ENCODE measurements at places on chromosomes 3 and 15. TPM values are rescaled to one million over a fixed set of nuclear protein-coding genes. Genes with fewer than 3 reads are reported as not detected.

SPATA12 gene
- not detected for total RNA-seq

WDR93 gene
- total RNA-seq = not detected

DNA sequence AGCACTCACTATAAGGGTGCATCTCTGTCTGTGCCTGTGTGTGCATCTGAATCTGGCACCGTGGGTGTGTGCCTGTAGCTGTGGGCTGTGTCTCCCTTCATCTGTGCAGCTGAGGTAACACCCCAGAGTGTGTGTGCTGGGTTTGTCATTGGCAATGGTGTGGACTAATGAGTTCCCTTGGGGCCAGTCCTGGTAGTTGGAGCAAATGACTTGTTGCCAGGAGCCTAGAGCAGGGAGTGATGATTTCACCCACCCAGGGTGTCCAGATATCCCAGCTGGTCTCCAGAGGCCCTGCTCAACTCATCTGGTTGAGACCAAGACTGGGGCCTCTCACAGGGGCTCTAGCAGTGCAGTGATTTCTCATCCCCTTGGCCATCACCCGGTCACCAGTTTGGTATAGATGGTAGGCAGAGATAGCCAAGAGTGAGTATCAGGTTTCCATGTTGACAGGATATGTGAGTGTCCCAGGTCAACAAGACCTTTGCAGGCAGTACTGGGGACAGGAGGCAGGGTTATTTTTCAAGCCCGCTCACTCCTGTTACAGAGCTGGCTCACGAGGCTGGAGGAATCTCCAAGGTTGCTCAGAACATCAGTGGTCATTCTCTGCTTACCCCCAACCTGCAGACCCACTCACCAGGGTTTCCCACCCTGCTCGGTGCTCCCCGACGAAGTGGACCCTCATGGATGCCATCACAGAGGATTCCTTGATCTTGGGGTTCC, 4.1 kb upstream of the HDAC11 start:
- no peak for ATAC-seq

- no peak for ATAC-seq
Observed at GRCh38 chr3:61777483-61777882, 216.1 kb downstream of the PTPRG start.

DNA sequence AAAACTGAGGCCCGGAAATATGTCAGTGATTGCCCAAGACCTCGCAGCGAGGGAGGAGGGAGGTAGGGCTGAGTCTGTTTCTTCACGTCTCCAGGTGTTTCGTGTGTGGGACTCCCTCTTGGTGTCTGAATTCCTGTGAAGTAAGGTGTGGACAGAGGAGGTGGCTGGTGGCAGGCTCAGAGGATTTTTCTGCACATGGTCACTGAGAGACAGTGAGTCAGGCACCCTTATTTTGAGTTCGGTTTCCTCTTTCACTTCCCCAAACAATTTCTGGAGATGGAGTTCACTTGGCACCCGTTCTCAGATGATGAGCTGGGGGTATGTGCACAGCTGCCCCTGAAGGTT, 46.3 kb upstream of the VPS8 start:
- peak; percentile 83 for ATAC-seq

DNA sequence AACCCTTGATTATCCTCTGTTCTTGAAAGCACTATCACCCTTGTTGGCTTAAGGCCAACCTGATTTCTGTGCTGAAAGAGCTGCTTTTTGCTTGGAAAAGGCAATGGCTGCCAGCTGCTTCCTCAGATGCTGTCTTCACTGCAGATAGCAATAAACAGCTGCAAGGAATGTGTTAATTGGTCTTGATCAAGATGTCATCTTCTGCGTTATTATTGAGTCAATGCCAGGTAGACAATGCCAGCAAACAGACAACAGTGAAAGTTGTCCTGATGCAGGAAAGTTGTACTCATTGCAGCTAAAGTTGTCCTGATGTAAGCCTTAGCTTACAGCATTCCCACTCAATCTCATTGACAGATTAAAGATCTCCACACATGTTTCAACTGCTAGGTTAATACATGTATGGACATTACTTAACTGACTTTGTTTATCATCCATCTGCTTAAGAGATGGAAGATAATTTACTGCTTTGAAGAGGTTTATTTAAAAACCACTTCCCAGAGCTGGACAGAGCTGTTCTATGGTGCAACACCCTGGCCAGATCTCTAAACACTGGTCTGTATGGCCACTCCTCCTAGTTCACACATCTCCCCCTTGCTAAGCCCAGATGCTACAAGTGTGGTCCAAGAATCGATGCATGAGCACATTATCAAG, 251.0 kb upstream of the MCTP2 start:
- ATAC-seq = no peak

DNA sequence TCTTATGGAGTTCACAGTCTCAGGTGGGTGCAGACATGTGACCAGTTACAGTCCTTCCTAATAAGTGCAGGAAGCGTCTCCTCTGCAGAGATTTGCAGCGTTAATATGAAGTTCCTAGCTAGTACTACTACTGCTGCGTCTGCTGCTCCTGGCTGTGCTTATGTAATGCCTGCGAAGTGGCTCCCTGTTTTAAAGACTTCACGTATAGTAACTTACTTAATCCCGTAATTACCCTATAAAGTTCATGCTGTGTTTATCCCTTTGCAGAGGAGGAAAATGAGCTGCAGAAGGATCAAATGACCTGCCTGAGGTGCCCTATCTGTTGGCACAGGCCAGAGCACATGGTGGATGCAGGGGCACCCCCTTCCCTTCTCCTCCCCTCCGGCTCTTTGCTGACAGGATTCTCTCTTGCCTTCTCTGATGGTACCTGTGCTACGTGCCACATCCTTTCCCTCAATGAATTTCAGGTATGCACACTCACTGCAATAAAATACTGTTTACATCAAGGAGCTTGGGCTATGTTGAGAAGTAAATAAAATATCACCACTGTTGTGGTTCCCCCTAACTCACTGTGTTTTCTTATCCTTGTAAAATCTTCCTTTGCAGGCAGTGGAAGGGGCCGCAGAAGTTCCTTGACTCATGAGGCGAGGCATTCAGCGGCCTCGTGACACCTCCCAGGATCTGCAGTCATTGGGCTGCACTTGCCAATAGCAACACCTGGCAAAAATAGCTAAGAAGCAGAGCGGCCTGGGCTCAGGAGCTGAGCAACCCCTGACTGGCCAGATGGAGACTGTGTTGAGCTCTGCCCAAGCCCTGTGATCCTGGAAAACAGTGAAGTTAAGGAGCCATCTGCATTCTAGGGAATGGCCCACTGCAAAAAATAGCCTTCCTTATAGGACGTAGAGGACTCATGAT, 188.9 kb upstream of the ATP10A start:
- ATAC-seq = no peak

- ATAC-seq = no peak
Observed at GRCh38 chr3:178457511-178457910, 78.7 kb upstream of the KCNMB2 start.

GRCh38 chr15:73305331-73306211, 63.2 kb downstream of the HCN4 start:
- ATAC-seq = peak; percentile 85

DNA sequence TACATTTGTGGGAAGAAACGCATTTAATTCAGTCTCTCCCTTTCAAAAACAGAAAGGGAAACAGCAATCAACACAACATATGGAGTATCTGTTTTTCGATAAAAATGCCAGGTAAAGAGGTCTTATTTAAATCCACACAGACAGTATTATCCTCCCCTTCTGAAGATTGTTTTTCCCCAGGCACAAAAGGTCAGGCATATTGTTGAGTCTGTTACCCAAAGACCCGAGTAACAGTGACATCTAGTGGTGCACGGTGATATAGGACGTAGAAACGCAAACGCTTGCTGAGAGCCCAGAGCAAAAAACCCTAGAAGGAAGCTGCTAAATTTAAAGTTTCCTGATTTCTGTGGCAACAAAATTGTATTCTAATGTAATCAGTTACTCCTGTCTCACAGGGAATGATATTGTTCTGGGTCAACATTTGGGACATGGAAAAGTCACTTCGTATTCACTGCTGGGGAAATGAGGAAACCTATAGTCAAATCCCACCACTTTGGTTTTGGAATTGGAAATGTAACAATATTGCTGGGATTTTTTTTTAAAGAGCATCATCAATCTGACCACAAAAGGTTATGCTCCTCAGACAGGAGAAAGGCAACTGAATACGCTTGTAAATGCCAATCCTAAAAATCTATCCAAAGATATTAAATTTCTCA, 312.7 kb upstream of the CCDC54 start:
- peak; percentile 80 for ATAC-seq

GRCh38 chr3:168839653-168840052, 743.9 kb upstream of the GOLIM4 start:
- ATAC-seq = no peak

DNA sequence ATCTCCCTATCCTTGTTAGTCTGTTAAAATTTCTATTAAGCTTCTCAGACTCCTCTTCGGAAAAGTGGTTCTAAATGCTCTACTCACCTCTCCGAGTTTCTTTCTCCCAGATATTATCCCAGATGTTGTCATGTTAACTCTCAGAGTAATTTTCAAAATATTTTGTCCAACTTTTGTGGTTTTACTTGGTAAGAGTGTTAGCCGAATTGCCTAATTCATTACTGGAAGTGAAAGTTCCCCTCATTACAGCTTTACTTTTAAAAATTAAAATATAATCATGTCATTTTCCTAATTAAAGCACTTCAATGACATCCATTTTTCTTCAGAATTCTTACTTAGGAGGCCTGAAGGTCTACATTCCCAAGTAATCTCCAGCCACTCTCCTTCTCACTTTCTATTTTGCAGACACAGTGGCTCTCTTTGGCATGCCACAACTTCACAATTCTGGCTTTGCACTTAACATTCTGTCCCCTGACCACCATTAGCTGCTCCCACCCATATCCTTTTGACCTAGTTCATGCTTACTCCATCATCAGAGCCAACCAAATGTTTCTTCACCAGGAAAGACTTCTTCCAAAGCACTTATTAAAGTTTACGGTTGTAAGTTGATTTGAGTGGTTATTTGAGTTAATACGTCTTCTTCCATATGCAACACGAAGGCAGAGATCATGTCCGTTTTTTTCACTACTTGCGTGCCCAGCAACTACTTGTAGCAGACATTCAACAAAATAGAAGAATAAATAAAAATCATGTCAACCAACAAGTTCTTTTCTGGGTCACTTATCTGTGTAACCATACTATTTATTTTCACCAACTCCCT, 10.2 kb upstream of the TIPARP start:
- no peak for ATAC-seq

DNA sequence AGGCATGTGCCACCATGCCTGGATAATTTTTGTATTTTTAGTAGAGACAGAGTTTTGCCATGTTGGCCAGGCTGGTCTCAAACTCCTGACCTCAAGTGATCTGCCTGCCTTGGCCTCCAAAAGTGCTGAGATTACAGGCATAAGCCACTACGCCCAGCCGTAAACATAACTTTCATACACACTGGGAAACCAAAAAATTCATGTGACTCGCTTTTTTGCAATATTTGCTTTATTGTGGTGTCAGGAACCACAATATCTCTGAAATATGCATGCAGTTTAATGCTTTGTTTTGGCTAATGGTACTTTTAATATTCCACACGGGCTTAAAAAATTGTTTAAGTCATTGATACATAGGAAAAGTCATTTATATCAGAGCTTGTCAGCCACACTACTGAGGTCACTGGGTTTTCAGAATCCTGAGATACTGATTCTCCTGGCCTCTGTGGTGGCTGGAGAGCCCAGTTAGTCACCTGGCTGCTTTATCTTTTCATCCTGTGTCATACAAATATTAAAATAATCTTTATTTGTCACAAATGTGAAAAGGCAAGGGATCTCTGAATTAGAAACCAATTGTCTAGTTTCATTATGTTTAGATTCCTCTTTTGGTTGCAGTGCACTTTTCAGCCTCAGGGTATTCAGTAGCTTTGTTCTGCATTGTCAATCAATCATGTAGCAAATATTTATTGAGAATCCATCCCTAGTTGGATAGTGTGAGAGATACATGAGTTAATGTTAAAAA, 10.0 kb downstream of the TMEM62 start:
- ATAC-seq = no peak

All from esophagus mucosa (tissue), 1 donor.